ENCODE measurements at places on chromosomes 1 and 21.

- DNase-seq = no peak
Measured at GRCh38 chr21:33249331-33250002, 16.7 kb upstream of the IL10RB start.

- no peak for DNase-seq
Measured at GRCh38 chr1:186390925-186391324, 15.3 kb downstream of the ODR4 start.

DNA sequence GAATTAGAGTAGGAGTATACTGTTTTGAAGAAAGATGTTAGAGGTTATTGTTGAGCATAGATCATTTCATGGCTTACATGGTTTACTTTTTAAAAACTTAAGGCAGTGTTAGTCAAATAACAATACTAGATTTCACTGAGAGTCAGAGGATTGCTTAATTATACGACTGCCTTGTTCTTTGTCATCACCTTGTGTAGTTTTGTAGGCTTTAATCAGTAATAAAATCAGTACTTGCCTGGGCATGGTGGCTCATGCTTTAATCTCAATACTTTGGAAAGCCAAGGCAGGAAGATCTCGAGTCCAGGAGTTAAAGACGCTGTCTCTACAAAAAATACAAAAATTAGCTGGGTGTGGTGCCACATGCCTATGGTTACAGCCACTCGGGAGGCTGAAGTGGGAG, 41.3 kb upstream of the GPR52 start:
- DNase-seq = no peak

- DNase-seq = no peak
Measured at GRCh38 chr1:186429017-186429416, 31.9 kb downstream of the PDC start.

DNA sequence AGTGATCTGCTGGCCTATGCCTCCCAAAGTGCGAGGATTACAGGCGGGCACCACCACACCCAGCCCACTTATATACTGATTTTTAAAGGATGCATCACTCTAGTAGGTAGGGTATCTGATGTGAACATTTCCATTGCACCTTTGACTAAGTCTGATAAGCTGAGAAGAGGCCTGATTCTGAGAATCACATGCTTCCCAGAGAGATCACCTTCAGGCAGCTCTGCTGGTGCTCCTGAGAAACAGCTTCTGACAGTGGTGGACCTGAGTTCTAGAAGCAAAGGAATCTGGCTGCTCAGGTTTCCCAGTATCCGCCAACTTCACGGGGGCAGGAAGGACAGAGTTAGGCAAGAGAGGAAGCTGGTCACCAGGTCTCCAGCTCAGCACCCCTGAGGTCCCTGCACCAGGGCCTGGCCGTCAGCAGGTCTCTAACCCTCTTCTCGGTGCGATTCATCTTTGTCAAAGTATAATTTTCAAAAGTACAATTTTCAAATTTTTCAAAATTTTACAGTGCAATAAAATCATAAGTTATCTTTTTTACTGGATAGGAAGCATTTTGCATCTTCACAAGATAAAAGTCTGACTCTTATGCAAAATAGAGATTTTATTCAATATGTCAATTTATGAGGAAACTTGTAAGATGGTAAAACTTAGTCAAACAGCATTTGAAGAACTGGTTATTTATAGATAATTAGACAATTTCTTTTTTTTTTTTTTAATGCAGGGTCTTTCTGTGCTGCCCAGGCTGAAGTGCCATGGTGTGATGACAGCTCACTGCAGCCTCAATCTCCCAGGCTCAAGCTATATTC, 25.8 kb upstream of the MPZL1 start:
- DNase-seq = no peak

GRCh38 chr1:157776971-157777391, at the start of gene FCRL2:
TSS of gene FCRL2 (minus strand) at chr1:157777132. CDS start at chr1:157777073, 59 bp downstream.
- DNase-seq = no peak

GRCh38 chr1:213326281-213327016, 275.4 kb downstream of the RPS6KC1 start:
- DNase-seq = no peak

DNA sequence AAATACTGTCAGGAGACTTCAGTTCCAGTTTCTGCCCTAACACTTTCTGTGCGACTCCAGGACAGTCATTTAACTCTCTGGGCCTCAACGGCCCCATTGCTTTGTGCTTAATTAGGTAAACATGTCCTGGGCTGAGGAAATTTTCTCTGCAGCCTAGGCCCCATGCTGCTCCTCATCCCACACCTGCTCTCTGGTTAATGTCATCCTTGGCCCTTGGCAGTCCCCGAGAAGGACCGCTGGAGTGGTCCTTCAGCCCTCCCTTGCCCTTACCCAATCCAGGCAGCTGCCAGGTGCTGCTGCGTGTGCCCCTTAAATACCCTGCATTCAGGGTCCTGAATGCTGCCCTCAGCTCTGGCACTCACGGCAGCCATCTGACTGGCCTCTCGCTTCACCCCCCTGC, 18.7 kb downstream of the UBL4B start:
- DNase-seq = no peak

- no peak for DNase-seq
Measured at GRCh38 chr1:226135059-226135651, 51.4 kb downstream of the ACBD3 start.

GRCh38 chr21:44552136-44552535, 831 bp upstream of the KRTAP10-2 start:
- DNase-seq = no peak

- no peak for DNase-seq
Measured at GRCh38 chr21:42781150-42781970, 98.0 kb downstream of the WDR4 start.

DNA sequence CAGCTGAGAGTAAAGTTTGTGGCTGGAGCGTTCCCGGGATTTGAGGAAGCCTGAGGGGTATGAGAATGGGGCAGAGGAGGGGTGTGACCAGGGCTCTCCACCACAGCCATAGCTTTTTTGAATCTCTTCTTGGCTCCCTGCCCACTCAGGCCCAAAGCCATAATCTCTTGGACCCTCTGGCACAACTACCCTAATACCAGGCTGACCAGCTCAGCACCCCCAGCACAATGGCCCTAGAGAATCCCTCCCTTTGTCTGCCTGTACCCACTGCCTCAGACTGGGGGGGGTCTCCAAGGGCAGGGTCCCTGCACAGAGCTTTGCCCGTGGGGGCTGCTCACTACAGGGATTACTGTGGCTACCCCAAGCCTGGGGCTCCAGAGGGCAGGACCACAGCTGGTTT, 7.5 kb downstream of the DENND4B start:
- no peak for DNase-seq

DNA sequence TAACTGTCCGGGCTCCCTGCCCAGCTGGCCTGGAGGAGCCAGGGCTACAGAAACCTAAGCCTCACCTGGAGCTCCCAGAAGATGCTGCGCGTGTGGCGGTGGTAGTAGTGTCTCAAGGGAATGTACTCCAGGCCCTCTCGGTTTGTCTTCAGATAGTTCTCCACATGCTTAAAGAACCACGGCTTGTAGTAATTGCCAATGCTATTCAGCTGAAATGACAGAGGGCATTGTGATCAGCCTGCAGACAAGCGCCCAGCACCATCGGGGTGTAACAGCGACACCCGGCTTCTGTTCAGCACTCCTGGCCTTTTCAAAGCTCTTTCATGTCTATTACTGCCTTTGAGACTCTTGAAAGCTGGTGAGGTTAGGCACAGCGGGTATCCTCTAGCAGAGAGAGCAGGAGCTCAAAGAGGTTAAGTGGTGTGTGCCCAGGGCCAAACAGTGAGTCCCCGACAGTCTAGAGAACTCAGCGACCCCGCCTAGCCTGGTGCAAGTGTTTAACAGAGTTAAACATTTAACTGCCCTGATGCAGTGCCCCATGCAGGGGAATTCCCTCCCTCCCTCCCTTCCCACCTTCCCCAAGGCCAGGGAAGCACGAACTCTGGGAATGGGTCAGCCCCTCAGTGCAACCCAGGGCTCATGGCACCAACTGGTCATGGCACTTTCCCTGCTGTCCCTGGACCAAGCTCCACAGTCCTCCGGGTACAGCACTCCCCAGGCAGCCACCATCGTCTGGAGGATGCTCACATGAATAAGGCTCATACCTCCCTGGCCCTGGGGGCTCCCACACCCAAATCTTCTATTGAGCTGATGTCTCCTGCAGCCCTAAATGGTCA, 21.5 kb downstream of the DHCR24 start:
- DNase-seq = no peak

DNA sequence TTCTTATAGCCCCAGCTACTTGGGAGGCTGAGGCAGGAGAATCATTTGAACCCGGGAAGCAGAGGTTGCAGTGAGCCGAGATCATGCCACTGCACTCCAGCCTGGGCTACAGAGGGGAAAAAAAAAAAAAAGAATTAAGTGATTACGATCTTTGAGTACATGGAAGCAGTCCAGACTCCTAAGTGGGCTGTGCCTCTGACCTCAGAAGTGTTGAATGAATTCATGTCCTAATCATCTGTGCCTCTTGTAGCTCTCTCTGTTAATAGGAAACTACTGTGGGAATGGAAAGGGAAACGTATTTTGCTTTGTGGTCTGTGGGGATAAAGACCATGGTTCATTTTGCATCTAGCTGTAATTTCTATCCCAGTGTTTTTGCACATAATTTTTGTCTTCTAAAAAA, 8.4 kb upstream of the IVNS1ABP start:
- DNase-seq = no peak

GRCh38 chr1:216205176-216205575, 218.1 kb downstream of the USH2A start:
- no peak for DNase-seq

DNA sequence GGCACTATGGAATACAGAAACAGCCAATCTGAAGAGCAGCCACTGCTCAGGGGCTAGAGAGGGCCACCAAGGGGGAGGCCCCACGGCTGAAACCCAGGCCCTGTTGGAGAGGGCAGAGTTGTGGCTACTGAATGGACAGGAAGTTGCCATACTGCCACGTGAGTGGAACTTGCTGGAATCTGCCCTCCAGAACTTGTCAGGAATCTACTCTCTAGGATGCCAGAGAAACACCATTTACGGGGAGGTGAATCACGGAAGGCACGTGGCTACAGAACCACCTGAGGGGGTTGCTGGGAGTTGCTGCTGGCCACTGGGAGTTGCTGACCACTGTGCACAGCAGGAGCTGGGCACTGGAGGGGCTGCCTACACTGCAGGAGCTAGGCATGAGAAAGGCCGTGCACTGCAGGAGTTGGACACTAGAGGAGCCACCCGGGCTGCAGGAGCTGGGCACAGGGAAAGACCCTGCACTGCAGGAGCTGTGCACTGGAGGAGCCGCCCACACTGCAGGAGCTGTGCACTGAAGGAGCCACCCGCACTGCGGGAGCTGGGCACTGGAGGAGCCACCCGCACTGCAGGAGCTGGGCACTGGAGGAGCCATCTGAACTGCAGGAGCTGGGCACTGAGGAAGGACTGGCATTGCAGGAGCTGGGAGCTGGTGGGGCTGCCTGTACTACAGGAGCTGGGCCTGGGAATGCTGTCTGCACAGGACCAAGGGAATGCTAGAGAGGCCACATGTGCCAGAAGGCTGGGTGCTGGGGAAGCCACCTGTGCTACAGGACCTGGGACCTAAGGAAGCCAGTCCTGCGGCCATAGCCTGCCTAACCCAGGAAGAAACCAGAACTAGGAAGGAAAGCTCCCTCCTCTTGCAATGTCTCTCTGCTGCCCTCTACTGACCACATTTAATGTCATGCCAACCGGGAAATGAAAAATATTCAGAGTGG, 343.4 kb downstream of the MATN1 start:
- DNase-seq = no peak

GRCh38 chr1:10295481-10296085, 85.2 kb downstream of the KIF1B start:
- DNase-seq = no peak

DNA sequence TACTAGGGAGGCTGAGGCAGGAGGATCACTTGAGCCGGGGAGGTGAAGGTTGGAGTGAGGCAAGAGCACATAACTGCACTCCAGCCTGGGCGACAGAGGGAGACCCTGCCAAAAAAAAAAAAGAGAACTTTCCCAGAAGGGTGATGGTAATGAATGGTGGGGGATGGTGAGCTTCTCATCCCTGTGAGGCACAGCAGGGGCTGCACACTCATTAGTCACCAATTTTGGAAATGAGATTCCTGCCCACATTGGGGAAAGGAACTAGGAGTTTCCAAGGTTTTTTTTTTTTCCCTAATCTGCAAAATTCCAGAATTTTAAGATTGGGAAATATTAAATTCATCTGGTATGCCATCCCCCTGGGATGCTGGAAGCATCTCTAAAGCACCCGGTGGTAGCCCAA, 50.2 kb upstream of the SSBP3 start:
- no peak for DNase-seq

DNA sequence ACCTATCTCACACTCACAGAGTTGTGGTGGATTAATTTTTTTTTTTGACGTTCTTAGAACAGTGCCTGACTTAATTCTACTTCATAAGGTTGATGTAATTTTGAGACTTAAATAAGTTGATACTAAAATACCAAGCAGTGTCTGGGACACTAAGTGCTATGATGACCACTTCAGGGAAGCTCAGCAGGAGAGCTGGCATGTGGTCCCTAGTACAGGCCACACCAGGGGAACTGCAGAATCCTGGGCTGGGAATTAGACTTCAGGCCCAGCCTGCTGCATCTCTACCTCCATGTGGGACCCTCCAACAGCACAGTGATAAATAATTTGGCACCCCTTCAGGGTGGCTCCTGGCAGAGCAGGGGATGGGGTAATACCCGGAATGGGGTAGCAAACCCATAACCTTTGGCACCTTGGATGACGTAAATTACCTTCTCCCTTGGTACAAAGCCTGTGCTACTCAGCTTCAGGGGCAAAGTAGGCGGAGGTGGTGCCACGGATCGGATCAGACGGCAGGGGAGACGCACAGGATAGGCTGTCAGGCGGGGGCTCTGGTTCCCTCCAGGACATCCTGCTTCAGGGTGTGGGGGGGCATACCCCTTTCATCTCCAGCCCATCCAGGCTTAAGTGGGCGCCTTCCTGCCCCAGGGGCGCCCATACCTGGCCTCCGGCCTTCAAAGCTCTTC, 4.8 kb downstream of the MFSD2A start:
- no peak for DNase-seq

DNA sequence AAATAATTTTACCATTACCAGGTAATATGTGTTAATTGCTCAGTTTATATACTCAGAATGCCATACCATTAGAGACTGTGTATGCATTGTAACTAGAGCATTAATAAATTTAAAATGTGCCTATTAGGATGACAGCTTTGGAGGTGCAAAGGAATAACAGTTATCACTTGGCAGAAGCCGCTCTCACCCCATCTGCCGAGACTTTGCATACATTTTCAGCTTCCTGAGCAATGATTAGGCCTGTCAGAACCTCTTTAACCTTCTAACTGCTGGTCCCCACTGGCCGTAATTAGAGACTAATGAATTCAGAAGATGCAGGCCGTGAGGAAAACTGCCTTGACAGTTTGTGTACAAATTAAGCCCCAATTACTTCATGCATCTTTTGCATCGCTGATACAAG, 158.0 kb upstream of the PROX1 start:
- no peak for DNase-seq

- DNase-seq = no peak
Measured at GRCh38 chr1:245432228-245432875, 277.6 kb downstream of the KIF26B start.

All from RWPE2 (cell line).